ENCODE measurements at places on chromosomes 16 and 17.

- no peak for DNase-seq
Observed at GRCh38 chr17:56602292-56603130, 9.0 kb downstream of the NOG start.

- no peak for DNase-seq
Observed at GRCh38 chr17:69810326-69810965, 264.6 kb upstream of the KCNJ16 start.

GRCh38 chr16:75627851-75628250 is 4.8 kb upstream of the ADAT1 start:
- DNase-seq: no peak

GRCh38 chr16:84514874-84515835 is 10.7 kb upstream of the MEAK7 start:
- DNase-seq: no peak

DNA sequence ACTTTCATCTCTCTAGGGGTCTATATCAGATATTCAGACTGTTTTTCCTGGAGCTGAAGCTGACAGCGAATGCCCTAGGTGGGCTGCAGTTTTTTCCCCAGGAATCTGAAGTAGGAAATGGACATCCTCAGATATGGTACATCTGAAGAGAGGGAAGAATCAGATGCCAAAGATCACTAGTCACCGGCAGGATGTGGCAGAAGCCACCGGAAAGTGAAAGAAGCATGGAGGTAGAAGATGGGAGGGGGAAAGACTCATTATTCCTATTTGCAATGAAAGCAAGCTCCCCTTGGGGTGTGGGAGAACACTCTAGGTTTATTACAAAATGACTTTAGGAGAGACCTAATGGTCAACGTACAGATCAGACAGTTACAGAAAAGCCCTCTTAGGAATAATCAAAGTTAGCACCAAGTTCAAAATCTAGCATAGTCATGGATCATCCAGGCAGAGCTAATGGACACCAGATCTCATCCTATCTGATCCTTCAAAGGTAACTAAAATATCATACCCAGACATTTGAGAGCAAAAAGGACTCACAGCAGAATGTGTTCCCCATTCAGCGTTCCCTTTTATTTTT is 110.7 kb downstream of the HS3ST3A1 start:
- DNase-seq: no peak

GRCh38 chr17:61376931-61377838 is 22.5 kb upstream of the TBX2 start:
- DNase-seq: no peak

- no peak for DNase-seq
Observed at GRCh38 chr17:48181653-48182052, 74.1 kb downstream of the SNX11 start.

DNA sequence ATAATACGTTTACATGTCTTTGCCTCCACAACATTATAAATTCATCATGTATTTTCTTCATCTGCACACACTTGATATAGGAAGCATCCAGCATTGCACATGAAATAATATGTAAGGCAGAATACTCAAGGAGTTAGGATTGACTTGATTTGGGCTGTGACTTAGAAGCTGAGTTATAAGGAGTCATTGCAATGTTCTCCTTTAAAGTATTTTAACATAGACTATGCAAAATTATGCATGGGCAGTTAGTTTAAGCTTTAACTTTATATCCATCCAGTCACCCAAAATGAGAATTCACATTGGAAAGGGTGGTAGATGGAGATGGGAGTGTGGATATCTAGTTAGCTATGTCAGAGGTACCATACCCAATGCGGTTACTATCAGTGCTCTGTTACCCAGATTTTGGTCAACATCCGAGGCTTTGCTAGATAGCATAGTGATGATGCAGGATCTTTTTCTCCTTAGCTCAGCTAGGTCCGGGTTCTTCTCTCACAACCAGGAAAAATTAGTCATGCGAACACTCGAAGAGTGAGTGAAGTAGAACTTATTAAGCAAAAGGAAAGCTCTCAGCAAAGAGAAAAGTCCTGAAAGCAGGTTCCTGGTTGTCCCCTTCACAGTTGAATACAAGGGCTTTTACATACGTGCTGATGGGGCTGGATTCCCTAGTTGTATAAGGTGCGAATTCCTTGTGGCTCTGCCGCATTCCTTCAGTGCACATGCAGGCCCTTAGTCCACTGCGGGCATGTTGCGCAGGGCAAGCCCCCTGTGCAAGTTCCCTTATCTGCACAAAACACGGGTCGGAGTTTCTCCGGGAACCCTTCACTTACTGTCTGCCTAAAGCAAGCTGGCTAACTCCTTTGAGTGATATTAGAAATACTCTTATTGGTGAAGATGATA is 73.1 kb upstream of the FAM20A start:
- DNase-seq: no peak

GRCh38 chr17:2901582-2901981 is 105.3 kb downstream of the RAP1GAP2 start:
- no peak for DNase-seq

DNA sequence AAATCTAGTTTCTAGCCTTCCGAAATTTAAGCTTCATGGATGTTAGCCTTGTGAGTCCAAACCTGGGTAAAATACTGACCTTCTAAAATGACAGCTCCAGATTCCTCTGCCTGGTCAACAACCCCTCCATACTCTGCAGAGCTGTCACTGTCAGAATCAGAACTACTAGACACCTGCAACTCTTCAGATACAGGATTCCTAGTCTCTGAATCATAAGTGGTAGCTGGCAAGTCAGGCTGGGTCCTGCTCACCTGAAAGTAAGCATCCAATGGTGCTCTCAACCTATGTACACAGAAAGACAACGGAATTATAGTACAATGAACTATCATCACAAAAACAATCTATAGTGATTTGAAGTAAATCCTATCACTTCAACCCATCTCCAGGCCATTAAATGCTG is 14.8 kb downstream of the RFWD3 start:
- no peak for DNase-seq

DNA sequence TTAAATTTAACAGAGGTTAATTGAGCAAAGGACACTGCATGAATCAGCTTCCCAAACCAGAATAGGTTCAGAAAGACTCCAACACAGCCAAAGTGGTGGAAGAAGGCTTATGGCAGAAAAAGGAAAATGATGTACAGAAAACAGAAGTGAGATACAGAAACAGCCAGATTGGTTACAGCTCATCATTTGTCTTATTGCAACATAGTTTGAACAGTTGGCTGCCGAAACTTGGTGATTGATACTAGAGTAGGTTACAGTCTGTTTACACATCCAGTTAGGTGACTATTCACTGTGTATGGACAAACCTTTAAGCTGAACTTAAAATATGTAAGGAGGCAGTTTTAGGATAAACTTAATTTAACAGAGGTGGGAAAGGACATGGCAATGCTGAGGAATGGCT is 18.3 kb downstream of the TMEM100 start:
- no peak for DNase-seq

DNA sequence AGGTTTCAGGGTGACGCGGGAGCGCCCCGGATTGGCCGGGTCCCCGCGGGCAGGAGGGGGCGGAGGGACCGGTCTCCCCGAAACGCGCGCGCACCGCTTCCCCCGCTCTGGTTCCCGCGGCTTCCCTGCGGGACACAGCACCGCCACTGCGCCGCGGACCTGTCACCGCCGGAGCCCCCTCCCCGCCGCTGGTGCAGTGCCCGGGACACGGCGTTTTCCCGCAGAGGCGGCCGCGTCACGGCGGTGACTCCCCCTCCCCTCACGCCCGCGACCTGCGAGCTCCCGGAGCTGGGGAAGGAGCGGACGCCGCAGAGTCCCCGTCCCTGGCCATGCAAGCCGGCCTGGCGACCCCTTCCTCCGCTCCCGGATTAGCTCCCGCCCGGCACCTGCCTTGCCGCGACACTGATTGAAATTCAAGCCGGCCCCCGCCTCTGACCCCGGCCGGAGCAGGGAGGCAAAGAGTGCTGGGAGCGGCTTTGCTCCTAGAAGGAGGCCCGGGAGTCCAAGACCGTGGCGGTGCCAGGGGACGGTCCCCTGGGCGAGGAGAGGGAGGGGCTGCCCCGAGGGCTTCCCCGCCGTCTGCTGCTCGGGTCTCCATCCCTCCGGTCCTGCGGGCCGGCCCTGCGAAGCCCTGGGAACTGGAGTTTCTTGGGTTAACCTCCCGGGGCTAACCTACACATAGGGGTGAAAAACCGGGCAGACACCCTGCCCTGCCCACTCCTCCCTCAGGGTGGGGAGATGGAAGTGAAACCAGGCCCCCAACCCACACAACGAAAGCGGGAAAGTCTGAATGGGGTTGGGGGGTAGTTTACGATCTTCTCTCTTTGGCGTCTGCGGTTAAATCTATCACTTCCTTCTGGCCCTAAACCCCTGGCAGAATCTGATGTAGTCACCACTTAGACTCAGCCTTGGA is 1.0 kb downstream of the RHBDL3 start:
- no peak for DNase-seq

GRCh38 chr17:75544250-75544649 is 18.8 kb downstream of the LLGL2 start:
- DNase-seq: no peak

GRCh38 chr16:12406926-12407690 is 396.6 kb downstream of the CPPED1 start:
- no peak for DNase-seq

DNA sequence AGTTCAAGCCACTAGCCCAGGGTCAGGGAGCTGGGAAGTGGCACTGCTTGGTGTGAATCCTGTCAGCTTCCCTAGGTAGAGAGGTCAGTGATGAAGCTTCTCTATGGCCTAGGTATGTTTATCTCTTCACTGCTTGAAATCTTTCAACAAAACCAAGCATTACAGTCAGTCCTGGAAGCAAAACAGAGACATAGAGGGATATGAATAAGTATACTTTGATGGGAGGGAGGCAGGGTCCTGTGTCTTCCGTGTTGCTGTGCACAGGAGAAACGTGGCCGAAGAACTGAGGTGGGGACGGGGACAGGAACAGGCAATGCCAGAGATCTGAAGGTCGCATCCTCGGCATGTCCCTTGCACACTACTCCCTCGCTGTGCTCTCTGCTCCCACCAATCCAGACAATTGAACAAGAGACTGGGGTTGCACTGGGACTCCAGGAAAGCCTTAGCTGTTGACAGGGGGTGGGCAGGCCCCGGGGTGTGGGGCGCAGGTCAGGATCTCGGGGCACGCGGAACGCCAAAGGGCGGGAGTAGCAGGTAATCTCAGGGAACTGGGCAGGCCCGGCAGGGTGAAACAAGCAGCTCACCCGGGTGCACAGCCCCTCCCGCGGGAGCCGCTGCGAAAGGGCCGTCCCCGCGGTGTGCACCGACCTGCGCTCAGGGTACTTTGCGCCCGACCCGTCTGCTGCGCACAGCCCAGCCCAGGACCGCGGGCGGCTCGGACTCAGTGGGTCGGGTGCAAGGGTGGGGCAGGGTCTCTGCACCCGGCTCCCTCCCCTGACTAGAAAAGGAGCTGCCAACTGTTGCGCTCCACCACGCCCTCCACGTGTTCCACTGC is at the start of gene MT1H:
Gene MT1H, plus strand, starts transcription at position 810 of the 835 bp plus-strand sequence. CDS start 71 bp downstream, outside the sequence.
- no peak for DNase-seq

DNA sequence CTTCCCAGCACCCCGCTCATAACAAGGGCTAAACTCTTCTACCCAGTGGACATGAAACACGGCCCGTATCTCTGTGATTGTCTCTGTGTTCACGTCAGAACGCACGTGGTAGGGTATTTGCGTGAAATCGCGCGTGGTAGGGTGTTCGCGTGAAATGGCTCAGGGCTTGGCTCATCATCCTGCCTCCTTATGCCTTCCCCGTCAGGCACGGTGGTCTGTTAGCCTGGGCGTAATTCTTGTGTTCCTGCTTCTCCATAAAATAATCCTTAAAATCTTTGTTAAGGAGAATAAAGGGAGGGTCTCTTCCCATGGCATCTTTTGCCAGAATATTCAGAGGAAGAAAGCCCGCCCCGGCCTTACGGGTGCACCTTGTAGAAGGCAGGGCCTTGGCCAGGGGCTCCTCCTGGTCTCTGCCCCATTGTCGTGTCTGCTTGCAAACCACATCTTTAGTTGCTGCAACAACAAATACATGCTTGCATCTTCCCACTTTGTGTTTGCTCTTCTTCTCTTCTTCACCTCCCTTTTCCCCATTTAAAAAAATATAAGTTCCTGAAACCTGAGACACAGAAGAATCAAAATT is 116.7 kb upstream of the CHMP6 start:
- DNase-seq: no peak

- no peak for DNase-seq
Observed at GRCh38 chr16:64153718-64154117, 968.1 kb downstream of the CDH11 start.

DNA sequence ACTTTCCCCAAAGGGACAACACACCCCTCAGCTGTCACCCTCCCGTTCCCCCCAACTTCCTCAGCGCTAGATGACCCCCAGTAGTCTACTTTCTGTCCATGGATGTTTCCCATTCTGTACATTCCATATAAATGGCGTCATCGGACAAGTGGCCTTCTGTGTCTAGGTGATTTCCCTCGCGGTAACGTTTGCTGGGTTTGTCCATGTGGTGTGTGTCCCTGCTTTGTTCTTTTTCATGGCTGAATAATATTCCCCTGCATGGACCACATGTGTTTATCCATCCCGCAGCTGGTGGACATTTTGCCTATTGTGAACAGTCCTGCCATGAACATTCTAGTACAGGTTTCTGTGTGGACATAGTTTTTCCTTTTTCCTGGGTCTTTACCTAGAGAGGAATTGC is 7.3 kb upstream of the TEDC2 start:
- no peak for DNase-seq

DNA sequence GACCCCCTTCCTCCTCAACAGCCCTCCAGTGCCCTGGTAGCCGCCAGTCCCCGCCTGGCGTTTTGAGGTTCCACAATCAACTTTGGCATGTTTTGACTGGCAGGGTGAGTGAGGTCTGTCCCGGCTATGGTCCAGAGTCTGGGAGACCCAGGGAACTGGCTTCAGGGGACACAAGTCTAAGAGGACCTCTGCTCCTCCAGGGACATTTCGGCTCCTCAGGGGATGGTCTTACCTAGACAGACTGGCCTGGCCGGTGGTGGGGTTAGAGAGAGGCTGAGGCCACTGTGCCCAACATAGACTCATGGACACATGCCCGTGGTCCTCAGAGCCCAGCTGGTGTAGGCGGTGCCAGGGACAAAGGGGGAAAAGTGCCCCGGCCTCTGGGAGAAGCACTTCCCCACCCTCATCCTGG is 2.2 kb downstream of the TMC8 start:
- DNase-seq: no peak

GRCh38 chr16:11084876-11085485 is 140.6 kb downstream of the CLEC16A start:
- no peak for DNase-seq
